ENCODE measurements at places on chromosomes 1 and 21.

- no peak for DNase-seq
Measured at GRCh38 chr1:2110738-2111673, 60.8 kb downstream of the PRKCZ start.

- no peak for DNase-seq
Measured at GRCh38 chr1:107793896-107794453, 171.0 kb downstream of the VAV3 start.

DNA sequence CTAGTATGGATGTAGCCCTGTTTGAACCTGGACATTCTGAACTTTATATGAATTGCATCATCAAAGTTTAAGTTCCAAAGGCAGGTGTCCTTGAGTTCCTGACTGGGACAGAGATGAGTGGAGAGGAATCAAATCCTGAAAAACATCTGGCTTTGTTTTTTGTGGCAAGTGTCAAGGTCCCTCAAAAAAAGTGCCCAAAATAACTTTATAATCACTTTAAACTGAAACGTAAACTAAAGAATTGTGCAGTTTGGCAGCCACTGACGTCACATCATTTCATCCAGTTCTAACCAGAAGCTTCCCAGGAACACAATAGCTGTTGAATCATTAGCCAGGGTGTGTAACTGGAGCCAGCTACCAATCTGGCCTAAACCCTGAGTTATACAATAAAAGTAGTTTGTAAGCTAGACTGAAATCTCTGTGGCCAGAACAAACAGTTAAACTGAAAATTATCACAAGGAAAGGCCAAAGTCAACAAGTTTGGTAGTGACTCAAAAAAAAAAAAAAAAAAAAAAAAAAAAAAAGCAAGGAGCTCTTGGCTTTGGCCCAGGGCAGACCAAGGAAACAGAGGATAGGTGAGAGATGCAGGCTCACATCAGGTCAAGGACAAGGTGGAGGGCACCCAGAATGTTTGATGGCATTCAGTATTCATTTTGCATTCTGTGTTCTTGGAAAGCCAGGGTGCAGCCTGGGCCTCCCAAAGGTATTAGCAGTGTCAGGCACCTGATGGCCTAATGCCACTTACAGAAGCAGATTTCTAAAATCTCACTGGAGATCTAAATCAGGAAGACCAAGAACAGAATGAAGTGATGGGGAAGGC is 74.3 kb downstream of the TNFSF18 start:
- DNase-seq: no peak

- DNase-seq: no peak
Measured at GRCh38 chr1:110523011-110523410, 4.0 kb upstream of the KCNA10 start.

GRCh38 chr21:35614396-35614921 is 445.9 kb downstream of the SETD4 start:
- DNase-seq: no peak

DNA sequence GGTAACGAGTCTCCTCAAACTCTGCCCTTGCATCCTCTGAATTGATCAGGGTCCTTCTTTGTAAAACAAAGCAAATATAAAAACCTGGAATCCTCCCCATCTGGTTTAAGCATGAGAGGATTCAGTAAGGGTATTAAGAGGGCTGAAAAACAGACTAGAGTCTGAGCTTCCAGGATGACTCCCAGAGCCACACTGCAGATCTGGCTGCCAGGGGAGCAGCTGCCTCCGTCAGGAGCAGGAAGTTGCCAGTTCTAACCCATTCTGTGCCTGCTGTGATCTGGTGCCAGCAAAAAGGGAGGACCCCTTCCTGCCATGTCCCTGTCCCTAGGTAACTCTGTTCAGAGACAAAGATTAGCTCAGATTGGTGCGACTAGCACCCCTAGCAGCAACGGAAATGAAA is 27.5 kb downstream of the SERTAD4 start:
- DNase-seq: no peak

DNA sequence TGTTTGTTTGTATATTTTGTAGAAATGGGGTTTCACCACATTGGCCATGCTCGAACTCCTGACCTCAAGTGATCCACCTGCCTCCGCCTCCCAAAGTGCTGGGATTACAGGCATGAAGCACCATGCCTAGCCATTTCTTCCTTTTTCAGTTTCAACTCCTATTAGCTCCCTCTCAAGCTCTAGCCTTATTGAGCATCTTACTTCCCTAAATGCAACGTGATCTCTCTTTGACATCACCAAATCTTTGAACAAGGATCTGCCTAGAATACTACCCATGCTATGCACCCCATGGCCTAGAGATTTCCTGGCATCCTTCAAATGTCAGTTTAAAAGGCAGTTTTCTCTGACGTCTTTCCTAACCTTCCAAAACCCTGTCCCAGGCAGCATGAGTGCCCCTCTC is 91.1 kb upstream of the NR5A2 start:
- DNase-seq: no peak

- DNase-seq: no peak
Measured at GRCh38 chr1:211925016-211925415, 94.5 kb upstream of the LPGAT1 start.

- DNase-seq: no peak
Measured at GRCh38 chr1:26912147-26912490, 1.7 kb downstream of the NR0B2 start.

Measured in activated CD4-positive, alpha-beta T cell treated with anti-CD3 and anti-CD28 coated beads for 4 hours (primary cell).